ENCODE measurements at places on chromosomes 2 and 18. TPM values are rescaled to one million over a fixed set of nuclear protein-coding genes. Genes with fewer than 3 reads are reported as not detected.

Gene MC5R
- 0.27 TPM for total RNA-seq

GRCh38 chr2:63049211-63049969 is 1.2 kb upstream of the OTX1 start:
- peak; percentile 51 for DNase-seq

DNA sequence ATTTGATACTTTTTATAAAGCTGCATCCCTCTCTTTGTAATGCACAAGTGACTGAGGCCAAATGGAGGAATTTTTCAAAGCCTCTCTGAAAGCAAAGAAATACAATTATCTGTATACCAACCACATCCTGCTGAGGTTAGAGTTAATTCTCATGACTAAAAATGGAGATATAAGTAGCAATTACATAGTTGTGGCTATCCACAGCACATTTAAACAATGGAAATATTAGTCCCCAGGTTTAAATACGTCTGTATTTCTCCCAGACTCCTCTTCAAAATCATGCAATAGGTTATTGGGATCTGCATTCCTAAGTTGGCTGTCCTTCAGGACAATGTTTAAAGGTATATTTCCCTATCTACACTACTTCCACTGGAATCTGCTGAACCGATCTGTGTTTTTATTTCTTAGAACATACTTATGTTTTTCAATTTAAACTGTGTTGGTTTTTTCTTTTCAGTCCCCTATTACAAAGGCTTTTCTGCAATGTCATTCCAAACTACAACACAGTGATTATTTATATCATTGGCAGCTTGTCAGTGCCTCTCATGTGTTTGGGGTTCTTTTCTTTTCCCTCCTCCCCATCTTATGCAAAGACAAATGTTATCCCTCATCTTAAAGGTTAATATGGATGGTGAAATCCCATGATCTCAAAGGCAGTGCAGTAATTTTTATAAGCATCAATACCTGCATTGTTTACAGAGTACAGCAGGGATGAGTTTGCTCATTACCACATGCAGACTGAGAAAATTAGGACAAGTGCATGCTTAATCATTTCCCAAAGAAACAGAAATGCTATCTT is 134.8 kb upstream of the FSHR start:
- DNase-seq: no peak

- no peak for DNase-seq
These were observed 268.6 kb upstream of the AGAP1 start for GRCh38 chr2:235225261-235225660.

Gene ZSWIM2
- total RNA-seq: not detected

DNA sequence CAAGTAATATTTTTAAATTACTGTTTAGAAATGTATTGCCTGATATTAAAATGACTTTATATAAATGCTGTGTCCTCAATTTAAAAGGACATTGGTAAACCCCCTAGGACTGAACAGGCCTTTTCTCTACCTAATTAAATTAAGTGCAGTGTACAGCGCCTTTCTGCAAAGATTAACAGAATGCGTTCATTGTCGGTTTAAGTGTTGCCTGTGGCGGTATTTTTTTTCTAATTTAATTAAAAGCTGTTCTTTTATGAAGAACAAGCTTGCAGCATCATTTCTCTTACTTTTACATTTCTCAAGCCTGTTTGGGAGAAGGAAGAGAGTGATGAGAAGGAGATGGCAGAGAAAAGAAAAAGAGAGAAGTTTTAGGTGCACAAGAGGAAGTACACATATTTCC is 344.9 kb downstream of the CPS1 start:
- DNase-seq: no peak

Gene DNAH7
- 0.23 TPM for total RNA-seq

DNA sequence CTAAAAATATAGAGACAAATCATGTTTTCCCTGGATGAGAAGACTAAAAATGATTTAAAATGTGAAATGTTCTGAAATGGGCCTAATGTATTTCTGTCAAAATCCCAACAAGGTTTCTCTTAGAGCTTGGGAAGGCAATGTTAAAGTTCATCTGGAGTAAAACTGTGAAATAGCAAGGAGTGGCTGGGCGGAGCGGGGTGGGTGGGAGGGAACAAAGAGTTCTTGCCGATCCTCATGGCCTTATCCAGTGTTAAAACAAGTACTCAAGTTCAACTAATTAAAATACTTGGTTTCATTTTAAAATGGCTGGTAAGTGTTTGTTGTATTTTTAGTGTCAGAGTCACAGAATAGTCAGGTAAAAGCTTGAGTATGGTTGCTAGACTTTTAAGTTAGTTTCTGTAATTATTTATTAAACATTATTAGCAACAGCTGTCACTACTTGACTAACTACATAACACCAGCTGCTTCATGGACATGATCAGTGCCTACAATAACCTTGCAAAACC is 87.3 kb downstream of the RTN4 start:
- DNase-seq: no peak

GRCh38 chr2:200380091-200380561 is 73.6 kb downstream of the SPATS2L start:
- DNase-seq: no peak

Gene CYTIP
- total RNA-seq: 0.89 TPM

- DNase-seq: no peak
These were observed 97.4 kb upstream of the FHL2 start for GRCh38 chr2:105496271-105496670.

DNA sequence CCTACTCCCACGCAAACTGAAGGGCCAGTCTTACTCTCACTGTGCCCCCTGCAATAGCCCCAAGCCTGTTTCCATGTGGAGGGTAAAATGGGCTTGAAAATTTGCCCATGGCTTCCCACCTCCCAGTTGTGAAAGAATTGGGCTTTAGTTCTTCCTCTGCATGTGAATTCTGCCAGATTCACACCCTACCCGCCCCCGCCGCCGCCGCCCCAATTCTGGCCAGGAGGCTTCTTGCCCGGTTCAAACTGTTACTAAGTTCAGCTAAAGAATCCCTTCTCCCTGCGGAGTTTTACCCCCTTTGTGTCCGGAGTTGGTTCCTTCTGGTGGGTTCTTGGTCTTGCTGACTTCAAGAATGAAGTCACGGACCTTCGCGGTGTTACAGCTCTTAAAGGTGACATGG is 25.5 kb upstream of the SAP130 start:
- no peak for DNase-seq

Gene TSHZ1
- total RNA-seq: 1.7 TPM

GRCh38 chr2:10989782-10990181 is 78.0 kb downstream of the KCNF1 start:
- no peak for DNase-seq

DNA sequence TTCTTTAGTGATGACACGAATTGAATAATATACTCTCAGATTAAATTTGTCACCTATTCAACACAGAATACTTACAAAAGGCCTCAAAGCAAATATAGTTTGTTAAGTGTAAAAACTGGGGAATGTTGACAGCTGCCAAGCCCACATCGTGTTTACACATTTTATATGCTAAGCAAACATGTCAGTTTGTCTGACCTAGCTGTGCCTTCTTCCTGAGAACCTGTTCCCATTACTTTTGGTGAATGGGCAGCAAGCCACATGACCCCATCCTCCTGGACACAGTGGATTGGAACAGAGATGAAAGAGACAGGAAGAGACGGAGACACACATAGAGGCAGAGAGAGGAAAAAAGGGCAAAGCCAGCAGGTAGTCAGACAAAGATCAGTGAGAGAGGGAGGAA is 22.9 kb upstream of the CUL3 start:
- DNase-seq: no peak

- no peak for DNase-seq
These were observed 96.3 kb upstream of the B3GNT2 start for GRCh38 chr2:62099523-62100175.

DNA sequence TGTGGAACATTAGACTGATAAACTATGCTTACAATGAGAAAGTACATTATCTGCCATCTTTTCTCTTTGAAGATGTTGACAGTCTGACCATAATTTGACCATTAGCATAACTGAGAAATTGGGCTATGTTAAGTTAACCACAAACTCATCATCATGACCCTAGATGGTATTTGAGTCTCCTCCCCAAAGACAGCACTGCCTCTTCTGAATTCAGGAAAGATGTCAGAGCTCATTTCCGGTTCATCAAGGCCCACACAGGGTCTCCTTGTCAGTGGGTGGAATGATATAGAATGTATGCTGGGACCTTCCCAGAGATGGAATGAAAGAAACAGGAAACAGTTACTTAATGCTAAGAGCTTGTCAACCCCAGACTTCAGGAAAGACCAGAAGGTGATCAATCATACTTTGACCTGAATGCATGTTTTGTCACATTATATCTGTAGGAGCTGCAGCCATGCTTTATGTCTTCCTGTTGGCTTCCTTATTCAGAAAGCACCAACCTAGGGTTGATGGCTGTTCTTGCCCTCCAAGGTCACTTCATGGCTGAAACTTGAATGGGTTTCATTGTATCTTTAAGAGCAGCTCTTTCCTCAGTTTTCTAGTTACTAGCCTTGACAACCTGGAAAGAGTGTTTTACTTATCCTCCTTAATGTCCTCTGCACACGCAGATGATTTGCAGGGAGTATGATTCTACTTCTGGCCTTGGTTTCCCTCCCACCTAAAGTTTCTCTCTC is 99.1 kb upstream of the NEUROD1 start:
- no peak for DNase-seq

DNA sequence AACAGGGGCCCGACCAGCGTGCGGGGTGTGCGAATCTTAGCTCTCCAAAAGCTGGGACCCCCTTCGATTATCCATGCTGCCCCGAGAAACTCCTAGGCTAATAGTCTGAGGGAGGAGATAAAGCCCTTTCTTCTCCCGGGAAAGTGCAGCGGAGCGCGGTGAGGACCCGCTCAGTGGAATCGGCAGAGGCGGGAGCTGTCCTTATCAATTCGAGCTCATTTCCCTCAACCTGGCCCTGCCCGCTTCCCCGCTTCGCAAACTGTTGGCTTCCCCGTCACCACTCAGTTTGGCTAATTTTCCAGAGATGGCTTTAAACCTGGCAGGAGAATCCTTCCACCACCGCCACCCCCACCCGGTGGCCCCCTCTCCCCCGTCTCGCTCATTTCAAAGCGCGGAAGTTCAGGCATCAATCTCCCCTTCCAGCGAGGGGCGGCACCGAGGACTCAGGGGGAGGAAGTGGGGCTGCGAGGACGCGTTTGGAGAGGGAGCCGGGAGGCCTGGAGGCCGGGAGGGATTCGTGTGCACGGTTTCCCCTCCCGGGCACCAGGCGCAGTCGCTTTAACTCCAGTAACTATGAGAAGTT is 1.6 kb downstream of the KLHL14 start:
- DNase-seq: peak; percentile 52

GRCh38 chr2:84885111-84885510 is 4.2 kb upstream of the TRABD2A start:
- no peak for DNase-seq

DNA sequence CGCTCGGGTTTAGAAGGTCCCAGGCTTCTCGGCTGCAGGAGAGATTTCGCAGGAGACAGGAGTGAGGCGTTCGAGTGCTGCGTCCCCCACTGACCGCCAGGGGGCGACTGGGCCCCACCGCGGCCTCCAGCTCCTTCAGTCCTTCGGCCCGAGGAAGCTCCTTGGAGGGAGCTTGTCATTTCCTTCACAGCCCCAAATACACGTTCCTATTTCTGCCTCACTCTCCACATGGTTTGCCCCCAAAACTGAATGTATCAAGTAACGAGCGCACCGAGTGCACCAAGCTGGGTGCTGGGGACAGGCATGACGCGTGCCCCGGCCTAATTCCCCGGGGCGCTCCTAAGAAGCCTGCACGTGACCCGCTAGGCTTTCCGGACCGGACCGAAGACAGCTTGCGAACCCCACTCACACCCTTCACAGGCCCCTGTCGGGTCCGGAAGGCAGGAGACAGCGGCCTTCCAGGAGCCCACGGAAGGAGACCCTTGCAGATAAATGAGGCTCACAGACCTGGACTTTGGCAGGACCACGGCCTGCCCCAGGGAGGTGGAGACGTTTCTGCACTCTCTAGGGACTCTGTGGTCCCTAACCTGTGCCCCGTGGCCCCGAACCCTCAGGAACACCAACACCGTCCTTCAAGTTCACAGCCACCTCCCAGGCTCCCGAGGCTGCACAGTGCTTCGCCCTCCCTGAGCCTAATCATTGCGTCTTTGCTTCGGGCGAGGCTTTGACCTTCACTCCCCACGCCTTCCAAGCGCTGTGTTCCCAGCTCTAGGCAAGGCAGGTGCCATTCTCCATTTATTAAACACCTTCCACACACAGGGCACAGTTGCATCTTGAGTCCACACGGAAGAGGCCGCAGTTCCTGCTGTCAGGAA is 13.0 kb upstream of the FAHD2A start:
- peak; percentile 86 for DNase-seq

GRCh38 chr18:13809043-13809430 is 14.9 kb upstream of the MC5R start:
- DNase-seq: no peak

Gene GLI2
- 45.9 TPM for total RNA-seq

Gene UCN
- 0.68 TPM for total RNA-seq

All from WTC11 (cell line).